ENCODE measurements at places on chromosomes 3 and 15.

DNA sequence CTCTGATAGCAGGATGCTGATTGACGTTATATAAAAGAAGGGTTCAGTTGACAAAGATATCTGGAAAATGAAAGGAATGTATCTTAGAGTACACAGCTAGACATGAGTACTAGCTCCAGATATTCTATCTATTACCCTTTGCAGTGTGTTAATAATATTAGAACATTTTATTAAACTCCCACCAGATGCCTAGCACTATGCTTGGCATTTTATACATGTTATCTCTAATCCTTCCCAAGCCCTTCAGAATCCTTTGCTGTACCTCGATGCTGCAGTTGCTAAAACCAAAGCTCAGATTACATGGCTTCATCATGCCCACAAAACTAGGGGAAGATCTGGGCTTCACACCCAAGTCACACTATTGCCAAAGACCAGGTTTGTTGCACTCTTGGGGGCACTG lies 350.1 kb upstream of the AZI2 start:
- no peak for DNase-seq

GRCh38 chr3:70064194-70064779 lies 64.8 kb downstream of the SAMMSON start:
- peak; percentile 49 for DNase-seq

- DNase-seq = no peak
Measured at GRCh38 chr3:177318559-177318958, 121.3 kb upstream of the TBL1XR1 start.

DNA sequence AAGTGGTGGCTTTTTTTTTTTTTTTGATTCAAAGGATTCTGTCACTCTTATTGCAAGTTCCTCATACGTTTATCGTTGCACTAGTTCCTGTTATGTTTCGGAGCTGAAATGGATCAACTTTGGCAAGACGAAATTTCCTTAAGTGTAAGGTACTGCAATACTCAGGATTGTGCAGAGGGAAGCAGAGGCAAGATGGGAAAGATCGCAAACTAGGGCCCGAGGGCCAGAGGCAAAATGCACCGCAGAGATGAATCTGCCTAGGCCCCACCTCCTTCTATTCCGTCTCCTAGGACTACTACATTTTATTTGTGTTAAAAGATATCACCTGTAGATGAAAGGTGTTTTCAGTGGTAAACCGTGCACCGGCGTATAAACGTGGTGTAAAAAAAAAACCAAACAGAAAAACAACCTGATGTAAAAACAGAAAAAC lies 331 bp downstream of the RNU6-1 start:
- DNase-seq = no peak

- DNase-seq = no peak
Measured at GRCh38 chr15:34329006-34329405, 8.6 kb downstream of the SLC12A6 start.

DNA sequence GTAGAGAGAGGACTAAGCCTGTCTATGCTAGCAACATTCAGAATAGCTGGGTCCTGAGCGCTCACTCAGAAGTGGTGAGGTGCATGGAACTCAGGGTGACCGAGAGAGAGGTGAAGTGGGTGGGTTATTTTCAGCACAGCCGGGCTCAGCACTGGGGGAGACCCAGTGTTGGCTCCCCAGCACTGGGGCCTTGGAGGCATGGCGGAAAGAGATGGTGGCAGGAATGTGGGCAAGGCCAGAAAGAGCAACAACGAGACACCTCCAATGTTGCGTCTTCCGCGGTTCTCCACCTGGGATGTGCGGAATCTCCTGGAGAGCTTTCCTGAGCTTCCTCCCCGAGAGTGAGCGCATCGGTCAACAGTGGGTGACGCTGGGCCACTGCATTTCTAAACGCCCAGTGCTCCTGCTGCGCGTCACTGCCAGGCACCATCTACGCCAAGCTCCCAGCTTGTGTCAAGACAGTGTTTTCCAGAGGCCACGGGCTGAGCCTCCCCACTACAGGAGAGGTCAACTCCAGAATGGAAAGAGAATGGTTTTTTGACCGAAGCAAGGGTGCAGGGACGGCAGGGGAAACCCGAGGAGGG lies 148.4 kb downstream of the ADAMTS17 start:
- no peak for DNase-seq

DNA sequence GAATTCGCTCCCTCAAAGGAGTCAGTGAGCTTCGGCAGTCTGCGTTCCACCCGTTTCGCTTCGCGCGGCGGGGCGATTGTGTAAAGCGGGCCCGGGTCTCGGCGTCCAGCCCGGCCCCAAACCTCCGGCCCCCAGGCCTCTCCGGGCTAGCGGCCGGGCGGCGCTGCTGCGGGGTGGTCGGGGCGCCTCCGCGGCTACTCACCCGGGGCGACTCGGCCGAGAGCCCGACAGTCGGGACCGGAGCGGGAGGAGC lies 412 bp downstream of the CHDH start:
- no peak for DNase-seq

DNA sequence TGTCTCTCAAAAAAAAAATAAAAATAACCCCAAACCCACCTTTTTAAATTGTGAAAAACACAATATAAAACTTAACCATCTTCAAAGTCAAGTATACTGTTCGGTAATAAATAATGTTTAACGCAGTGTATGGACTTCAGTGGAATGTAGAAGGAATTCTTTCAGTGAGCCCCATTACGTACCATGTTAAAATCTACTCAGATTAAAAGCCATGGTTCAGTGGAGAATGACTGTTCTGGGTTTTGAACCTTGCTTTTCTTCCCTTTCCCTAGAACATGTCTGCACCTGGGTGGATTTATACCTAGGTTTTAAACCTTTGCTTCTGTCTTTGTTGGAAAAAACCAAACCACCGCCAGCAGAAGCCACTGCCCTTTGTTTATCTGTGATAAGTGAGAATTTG lies 27.5 kb downstream of the DAG1 start:
- DNase-seq = no peak

DNA sequence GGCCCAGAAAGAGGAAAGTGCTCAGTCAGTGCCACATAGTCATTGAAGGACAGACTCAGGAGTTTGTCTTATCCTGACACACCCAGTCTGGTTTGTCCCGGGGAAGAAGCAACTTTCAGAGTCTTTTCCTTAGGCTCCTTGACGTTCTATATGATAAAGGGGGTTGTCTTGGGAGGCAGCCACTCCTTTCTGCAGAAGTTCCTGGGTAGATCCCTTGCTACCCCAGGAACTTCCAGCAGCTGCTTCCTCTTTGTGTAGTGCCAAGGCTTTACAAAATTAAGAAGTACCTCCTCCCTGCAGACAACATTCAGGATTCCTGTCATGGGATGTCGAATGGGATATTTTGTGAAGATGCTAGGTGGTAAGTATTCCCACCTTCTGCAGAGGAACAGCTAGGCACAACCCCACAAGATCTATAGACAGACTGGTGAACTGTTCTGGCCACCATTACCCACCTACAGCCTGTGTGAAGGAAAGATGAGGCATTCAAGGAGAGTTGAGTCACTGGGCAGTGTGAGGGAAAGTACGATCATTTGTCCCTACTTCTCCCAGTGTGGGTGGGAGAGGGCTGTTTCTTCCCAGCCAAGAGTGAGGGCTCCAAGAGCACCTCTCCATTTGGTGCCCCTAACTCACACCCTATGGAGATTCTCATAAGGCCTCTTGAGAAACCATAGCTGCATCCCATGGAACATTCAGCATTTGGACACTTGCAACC lies 11.3 kb downstream of the TMEM266 start:
- no peak for DNase-seq

GRCh38 chr3:150177673-150178381 lies 207.1 kb upstream of the PFN2 start:
- DNase-seq = no peak

- no peak for DNase-seq
Measured at GRCh38 chr15:90872486-90873184, 4.2 kb downstream of the FURIN start.

- no peak for DNase-seq
Measured at GRCh38 chr3:47762233-47762632, 19.5 kb downstream of the SMARCC1 start.

DNA sequence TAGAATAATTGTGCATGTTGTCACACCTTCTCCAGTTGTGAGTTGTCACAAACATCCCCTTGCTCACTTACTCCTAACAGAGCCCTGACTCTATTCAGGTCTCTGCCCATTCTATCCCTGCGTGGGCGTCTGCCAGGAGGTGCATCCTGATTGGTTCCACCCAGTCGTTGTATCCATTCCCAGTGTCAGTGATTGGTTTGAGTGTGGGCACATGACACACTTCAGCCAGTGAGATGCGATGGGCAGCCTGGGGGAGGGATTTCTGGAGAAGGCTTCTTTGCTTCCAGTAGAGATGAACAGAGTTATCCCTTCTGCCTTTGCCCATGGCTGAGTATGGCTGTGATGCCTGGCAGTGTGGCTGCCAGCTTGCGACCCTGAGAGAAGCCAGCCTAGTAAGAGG lies 18.7 kb downstream of the PXYLP1 start:
- no peak for DNase-seq
